ENCODE measurements at places on chromosomes 5 and 9.

DNA sequence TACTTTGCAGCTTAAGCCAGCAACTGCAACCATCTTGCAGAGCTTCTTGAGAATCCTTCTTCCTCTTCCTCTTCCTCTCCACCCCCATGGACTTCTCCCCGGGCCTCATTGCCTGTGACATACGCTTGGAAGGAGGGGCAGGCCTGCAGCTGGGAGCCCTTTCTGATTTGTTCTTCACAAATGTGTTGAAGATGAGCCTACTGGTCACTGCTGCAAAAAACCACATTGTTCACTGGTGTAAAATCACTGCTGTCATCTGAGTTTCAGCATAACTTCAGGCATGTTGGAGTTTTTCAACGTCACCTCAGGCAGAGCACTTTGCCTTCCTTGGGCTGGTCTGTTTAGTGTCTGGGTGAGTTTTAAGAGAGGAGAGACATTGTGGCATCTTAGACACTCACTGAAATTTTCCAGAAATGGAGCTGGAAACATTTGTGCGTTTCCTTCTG lies 7.9 kb downstream of the TJP2 start:
- DNase-seq, result no peak

GRCh38 chr5:43415935-43416802 lies 4.0 kb upstream of the CCL28 start:
- no peak for DNase-seq

DNA sequence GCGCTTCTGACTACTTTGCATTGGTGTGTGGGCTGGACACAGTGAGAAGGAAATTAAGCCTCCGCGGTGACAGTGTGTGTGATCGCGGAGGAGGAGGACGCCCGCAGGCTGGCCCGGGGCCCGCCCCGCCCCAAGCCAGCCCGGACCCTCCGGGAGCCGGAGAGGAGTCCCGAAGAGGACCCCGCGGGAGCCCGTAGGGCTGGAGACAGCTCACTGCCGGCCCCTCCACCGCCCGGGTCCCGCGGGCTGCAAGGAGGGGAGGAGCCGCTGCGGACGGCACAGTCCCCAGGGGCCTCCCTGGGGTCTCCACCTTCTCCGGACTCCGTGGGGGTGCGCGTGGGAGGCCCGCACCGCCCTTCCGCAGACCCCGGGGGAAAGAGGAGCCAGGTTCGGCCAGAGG lies 146.4 kb upstream of the ERCC6L2 start:
- no peak for DNase-seq

DNA sequence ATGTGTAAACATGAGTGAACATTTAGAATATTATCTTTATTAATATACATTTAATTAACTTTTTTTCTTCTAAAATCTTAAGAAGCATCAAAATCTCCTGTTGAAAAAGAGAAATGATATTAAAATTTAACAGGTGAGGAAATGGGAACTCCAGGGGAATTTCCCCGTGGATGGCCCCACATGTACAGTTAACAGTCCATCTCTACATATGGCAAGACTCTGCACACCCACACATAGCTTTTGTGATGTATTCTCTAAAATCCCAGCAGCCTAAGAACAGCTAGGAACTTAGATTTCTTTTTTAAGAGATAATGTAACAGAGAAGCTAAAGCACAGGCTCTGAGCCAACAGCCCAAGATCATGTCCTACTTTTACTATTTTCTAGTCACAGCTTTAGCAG lies 556.3 kb upstream of the RGMB start:
- no peak for DNase-seq
